ENCODE measurements at places on chromosomes 13 and 19.

- peak; percentile 18 for DNase-seq
Observed at GRCh38 chr13:52851137-52851962, 2.9 kb upstream of the PCDH8 start.

DNA sequence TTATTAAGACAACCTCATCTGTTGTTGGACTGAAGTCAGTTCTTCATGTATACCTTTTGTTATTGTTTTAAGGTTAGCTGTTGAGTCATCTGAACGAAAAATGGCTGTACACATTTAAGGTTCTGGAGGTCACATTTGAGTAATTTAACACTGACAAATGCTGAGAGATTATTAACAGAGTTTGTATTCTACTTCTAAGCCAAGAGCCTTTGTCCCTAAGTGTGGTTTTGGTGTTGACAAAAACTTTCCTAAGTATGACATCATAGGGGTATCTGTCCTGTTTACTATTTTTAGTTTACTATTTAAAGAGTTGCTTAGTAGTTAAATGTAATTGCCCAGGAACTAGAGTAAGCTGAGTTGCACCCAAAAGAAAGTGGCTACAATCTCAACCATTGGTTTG, 71.9 kb downstream of the CDK8 start:
- no peak for DNase-seq

DNA sequence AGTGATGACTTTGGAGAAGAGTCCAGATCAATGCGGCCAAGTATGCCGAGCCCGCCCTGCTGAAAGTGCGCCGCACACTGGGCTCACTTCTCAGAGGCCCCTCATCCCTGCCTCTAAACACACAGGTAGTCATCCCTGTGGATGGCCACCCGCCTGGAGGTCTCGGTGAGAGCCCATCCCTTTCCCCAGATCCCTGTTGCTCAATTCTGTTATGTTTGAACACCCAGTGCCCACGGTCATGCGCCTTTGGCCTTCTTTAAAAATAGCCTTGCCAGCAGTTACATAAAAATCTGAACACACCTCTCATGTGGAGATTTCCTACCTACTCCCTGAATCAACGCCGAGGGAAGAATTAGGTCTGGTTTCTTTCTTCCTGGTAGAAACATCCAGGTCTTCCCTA, 11.9 kb downstream of the ELAVL1 start:
- DNase-seq: no peak

DNA sequence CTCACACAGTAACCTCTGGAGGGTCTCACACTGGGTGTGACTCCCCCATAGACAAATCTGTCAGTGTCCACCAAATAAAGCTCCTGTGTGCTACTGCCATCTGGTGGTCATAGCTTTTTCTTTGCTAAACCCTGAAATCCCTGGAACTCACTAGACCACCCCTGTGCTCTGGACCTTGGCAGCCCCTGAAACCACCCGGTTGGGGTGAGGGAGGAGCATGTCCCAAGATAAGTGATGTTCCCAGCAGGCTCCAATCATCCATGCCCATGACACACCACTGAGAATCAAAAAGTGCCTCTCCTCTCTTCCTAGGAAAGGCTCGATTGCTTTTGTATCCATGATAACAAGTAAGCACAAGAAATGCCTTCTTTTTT, 6.5 kb upstream of the HSD17B14 start:
- peak; percentile 60 for DNase-seq

- DNase-seq: no peak
Observed at GRCh38 chr13:113786262-113786841, 27.3 kb downstream of the TMEM255B start.

DNA sequence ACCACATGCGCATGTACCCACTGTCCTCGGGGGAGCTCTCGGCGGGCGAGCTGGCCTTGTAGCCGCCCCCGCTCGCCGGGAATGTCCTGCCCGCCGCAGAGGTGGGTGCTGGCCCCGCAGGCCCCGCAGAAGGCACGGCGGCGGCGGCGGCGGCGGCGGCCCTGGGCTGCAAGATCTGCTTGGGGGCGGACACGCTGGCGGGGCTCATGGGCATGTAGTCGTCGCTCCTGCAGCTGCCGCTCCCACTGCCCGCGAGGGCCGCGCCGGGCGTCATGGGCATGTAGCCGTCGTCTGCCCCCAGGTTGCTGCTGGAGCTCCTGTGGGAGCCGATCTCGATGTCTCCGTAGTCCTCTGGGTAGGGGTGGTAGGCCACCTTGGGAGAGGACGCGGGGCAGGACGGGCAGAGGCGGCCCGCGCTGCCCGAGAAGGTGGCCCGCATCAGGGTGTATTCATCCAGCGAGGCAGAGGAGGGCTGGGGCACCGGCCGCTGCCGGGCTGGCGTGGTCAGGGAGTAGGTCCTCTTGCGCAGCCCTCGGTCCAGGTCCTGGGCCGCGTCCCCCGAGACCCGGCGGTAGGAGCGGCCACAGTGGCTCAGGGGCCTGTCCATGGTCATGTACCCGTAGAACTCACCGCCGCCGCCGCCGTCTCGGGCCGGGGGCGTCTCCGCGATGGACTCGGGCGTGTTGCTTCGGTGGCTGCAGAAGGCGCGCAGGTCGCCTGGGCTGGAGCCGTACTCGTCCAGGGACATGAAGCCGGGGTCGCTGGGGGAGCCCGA, 2.4 kb downstream of the IRS2 start:
- no peak for DNase-seq

DNA sequence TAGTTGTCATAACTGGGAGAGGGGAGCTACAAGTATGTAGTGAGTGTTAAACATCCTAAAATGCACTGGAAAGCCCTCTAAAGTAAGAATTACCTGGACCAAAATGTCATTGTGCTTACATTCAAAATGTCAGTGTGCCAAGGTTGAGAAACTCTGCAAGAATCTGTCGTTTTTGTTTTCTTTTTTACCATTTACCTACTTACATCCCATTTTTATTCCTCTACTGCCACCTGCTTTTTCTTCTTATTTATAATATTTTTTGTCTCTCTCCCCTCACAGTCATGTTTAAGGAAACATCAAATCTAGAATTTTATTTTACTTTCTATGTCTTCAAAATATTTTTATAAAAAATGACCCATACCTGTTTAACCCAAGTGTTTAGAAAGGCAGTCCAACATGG, 226.4 kb downstream of the PCDH17 start:
- DNase-seq: no peak

- DNase-seq: peak; percentile 48
Observed at GRCh38 chr19:39671739-39672363, 16.1 kb downstream of the LGALS16 start.

- DNase-seq: no peak
Observed at GRCh38 chr13:49499889-49500660, 4.3 kb downstream of the PHF11 start.

- DNase-seq: no peak
Observed at GRCh38 chr19:17806945-17807344, 12.0 kb downstream of the B3GNT3 start.

DNA sequence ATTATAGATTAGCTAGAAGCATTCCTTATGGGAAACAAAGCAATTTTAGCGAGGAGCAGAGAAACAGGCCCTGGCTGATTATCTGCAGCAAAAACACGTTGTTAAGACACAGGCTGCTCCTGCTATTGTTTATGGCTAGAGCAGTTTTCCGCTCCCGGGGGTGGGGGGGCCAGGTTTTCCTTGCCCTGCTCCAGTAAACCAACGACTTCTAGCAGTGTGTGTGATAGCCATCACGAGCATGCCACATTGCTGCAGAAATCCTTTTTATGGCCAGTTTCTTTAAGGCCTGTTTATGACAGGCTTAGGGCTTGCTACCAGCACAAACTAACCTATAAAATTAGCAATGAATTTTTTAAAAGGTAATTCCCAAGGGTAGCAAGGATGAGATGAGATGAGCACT, 18.4 kb upstream of the IL17D start:
- DNase-seq: no peak

- DNase-seq: no peak
Observed at GRCh38 chr13:51266642-51267041, 44.4 kb downstream of the FAM124A start.

DNA sequence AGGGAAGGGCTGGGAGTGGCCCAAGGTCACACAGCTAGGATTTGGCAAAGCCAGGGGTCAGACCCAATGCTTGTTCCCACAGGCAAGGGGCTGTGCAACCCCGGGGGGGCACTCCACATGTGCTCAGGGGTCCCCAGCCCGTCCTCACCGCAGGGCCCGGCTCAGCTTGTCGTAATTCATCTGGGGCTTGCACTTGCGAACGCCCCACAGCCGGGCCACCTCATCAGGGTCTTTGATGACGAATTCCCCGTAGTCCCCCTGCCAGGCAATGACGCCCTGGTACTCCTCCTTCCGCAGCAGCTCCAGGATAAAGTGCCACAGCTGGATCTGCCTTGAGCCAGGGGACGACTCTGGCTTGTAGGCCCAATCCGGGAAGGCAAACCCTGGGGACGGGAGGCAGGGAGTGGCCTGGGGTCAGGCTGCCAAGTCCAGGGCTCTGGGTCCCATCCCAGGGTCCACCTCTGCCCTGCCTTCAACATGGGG, 4.7 kb downstream of the ERF start:
- DNase-seq: no peak

DNA sequence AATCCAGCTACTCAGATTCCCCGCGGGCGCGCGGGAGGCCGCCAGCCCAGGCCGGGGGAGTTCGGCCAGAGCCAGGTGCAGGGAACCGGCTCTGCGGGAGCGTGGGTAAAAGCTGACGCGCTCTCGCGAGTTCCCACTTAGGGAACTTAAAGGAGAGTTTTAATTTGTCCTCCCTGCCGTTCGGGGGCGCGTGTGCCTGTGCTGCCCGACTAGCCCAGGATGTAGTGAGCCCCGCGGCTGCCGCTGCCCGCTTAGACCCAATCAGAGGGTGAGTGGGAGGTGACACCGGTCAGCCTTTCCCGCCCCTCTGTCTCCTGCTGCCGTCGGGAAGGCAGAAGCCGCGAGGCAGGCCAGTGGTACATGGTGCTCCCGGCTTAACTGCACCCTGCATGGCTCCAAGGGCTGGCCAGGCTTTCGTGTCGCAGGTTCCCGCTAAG, 36.0 kb upstream of the NEK3 start:
- DNase-seq: no peak

DNA sequence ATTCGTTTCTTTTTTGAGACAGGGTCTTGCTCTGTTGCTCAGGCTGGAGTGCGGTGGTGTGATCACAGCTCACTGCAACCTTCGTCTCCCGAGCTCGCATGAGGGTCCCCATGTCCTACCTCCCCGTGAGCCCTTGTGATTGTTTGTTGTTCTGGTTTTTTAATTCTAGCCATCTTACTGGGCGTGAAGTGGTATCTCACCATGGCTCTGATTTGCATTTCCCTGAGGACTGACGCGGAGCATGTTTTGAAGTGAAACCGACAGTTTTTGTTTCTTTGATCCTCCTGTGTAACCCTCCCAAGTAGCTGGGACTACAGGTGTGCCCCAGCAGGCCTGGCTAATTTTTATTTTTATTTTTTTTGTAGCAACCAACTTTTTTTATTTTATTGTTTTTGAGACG, 21.7 kb downstream of the GNG7 start:
- DNase-seq: no peak

- no peak for DNase-seq
Observed at GRCh38 chr19:7917267-7918061, 2.7 kb upstream of the SNAPC2 start.

- no peak for DNase-seq
Observed at GRCh38 chr13:89584058-89584620, 1763.3 kb upstream of the MIR17HG start.

GRCh38 chr19:45508417-45508860, 1.2 kb downstream of the VASP start:
- DNase-seq: no peak

GRCh38 chr19:38655148-38655824, 7.8 kb downstream of the ACTN4 start:
- DNase-seq: no peak

DNA sequence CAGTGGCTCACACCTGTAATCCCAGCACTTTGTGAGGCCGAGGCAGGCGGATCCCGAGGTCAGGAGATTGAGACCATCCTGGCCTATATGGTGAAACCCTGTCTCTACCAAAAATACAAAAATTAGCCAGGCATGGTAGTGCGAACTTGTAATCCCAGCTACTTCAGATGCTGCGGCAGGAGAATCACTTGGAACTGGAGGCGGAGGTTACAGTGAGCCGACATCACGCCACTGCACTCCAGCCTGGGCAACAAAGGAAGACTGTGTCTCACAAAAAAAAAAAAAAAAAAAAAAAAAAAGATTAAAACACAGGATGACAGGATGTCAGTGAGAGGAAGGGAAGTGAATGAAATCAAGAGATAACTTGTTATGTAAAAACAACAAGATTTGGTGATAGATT, 1158.5 kb downstream of the PCDH9 start:
- DNase-seq: no peak

- no peak for DNase-seq
Observed at GRCh38 chr19:30853036-30853435, 480.9 kb downstream of the ZNF536 start.

DNA sequence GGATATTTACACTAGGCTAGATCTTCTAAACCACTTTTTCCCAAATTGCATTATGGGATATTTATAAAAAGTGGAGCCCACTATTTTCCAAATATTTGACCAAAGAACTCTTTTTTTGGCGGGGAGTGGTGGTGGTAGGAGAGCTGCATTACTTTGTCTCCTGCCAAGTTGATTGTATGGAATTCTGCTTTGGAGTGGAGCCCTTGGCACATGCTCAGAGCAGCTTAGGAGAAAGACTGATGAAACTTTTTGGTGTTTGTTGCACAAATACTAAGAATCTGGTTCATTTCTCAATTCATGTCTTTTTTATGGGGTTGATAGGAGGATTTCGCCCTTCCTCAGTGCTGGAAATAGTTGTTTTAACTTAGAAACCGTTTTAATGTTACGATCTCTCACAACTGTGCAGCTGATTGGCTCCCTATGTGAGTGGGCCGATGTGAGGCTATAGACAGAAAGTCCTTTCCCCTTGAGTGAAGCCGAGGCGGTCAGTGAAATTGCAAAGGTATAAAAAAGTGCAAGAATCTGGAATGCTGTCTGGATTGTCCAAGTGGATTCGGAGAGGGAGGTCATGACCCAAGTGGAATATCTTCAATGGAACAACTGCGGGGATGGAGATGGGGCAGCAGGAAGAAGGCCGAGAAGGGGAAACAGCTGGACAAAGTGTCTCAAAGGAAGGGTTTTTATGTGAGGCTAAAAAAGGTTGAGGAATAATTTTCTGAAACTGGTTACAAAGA, 415.9 kb downstream of the FGF9 start:
- no peak for DNase-seq

DNA sequence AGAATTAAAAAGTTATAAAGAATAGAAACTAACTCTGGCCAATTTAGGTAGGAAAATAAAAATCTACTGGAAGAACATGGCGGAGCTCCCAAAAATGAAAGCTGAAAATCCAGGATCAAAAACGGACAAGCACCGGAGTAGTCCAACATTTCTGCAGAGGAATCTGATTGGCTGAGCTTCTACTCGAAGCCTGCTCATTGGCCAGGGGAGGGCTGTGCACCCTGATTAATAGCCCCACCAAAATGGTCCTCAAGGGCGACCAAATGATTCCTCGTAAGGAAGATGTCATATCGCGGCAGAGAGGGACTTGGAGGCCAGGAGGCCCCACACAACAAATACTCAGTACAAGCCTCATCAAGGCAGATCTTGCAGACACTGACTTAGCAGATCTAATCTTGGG, 900.7 kb downstream of the UQCRFS1 start:
- no peak for DNase-seq

DNA sequence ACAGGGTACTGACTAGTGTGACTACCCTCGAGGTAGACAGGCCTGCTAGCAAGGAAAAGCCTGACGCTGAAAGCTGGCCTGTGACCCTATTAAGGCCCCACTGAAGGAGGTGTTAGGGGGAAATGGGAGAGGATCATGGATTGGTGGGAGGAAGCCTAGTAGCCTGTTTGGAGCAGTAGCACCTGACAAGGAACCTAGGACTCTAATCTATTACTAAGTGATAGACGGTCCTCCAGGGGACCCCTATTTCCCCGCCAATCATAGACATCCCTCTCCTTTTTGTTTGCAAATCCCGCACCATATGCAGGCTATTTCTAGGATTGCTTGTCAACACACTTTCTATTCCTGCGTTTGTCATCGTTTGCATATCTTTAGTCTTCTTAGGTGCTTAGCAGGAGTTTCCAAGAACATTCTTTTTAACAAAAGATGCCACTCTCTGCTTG, 1338.8 kb upstream of the MIR17HG start:
- no peak for DNase-seq

Data from NCI-H2029 treated with DMSO at 0.1 percent for 48 hours (cell line).